ENCODE measurements at places on chromosomes 7 and 10.

DNA sequence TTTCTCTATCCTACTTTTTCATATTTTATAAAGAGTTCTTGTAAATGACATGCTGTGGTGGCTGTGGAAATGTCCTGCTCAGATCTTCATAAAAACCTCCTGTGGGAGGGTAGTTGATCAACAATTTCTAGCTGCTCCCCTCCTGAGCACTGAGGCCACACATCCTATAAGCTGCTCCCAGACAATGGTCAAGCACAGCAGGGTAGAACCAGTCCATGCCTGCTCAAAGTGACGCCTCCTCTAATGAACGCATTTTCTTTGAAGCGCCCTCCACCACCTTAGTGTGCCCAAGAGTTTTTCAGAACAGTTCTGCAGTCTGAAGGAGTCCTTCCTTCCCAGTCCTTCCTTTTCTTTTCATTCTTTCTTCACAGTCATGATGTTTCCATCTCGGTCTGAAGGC lies 298.6 kb upstream of the CACNA2D1 start:
- DNase-seq: no peak

DNA sequence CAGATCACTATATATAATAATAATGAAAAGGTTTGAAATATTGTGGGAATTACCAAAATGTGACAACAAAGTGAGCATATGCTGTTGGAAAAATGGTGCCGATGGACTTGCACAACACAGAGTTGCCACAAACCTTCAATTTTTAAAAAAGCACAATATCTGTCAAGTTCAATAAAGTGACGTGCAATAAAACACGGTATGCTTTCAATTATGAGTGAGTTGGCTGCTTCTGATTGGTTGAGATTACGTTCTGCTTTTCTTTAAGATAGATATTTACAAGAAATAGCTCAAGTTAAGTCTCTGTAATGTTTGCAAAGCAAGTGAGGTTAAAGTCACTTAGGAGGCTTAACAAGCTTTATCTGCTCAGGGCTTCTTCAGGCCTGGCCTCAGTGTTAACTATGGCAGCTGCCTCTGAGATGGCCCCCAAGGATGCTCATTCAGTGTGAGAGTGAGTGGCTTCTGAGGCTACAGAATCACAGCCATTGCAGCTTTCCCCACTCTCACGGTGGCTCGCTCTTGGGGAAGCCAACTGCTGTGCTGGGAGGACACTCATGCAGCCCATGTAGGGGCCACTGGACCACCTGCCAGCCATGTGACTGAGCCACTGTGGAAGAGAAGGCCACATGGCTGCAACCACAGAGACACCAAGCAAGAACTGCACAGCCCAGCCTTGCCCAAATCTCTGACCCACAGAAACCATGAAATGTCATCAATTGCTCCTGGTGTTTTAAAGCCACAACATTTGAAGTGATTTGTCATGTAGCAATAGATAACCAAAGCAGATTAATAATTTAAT lies 78.3 kb upstream of the TMEM72 start:
- DNase-seq: no peak

GRCh38 chr7:40753455-40753854 lies 618.6 kb downstream of the SUGCT start:
- DNase-seq: no peak

GRCh38 chr10:113345826-113346624 lies 206.8 kb upstream of the HABP2 start:
- DNase-seq: no peak

DNA sequence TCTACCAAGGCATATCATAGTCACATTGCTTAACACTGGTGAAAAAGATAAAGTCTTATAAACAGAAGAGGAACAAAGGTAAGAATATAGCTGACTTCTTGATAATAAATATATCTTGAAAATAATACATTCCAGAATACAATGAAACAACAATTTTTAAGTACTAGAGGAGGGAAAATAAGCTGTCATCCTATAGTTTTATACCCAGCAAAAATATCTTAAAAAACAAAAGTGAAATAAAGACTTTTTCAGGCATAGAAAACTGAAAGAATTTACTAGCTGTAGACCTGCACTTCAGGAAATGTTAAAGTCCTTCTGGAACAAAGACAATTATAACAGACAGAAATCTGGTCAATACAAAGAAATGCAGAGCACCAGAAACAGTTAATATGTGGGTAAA lies 21.4 kb upstream of the MACROH2A2 start:
- no peak for DNase-seq

- no peak for DNase-seq
These were observed 16.4 kb downstream of the SORCS3 start for GRCh38 chr10:104657457-104657856.

DNA sequence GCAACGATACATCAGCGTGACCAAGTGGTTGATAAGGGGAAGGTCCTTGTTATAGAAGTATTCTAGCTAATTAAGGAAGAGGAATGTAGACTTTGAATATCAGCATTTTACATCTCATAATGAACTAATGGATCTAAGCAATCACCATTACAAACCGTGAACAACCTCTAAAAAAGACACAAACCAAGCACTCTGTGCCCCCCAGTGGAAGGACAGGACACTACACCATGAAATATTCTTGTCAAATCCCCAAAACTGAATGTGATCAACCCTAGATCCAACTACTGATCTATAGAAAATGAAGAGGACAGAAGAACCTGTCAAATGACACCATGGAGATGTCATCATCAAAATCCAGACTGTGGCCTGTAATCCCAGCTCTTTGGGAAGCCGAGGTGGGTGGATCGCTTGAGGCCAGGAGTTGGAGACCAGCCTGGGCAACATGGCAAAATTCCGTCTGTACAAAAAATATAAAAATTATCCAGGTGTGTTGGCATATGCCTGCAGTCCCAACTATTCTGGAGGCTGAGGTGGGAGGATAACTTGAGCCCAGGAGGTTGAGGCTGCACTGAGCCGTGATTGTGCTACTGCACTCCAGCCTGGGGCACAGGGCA lies 111.3 kb upstream of the CARD11 start:
- no peak for DNase-seq

GRCh38 chr7:25968205-25968993 lies 183.6 kb upstream of the NFE2L3 start:
- peak; percentile 3 for DNase-seq

DNA sequence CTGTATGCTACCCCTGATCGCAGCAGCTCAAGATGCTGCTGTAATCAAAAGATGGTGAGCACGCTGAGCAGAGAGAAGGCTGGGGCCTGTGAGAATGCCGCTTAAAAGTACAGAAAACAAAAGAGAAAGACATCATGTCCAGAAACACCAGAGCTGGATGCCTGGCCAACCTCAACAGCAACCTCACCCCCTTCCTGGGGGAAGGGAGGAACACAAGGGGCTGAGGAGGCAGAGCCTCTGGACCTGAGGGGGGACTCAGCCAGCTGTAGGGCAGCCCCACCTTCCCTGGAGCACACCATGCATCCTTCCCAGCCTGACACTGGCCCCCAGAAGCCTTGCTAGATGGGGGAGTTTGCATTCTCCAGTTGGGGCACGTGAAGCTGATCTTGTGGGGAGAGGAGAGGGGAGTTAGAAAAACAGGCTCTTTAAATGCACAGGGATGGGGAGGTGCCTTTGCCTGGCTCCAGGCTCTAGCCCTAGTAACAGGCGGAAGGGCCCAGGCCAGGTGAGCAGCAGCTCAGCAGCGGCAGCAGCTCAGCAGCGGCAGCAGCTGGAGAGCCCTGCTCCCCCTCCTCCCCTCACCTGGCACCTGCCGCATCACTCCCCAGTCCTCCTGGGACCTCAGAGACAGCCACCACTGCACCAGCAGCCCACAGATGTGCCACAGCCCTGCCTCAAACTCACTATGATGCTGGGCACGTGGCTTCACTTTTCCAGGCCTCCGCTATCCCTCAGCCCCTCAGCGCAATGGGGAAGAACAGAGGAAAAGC lies 156.3 kb downstream of the NEURL1 start:
- no peak for DNase-seq

GRCh38 chr10:101287183-101287996 lies 58.1 kb upstream of the LBX1 start:
- DNase-seq: no peak

GRCh38 chr7:26265499-26266075 lies 26.1 kb upstream of the SNX10 start:
- no peak for DNase-seq

GRCh38 chr7:33024189-33024757 lies 38.3 kb downstream of the NT5C3A start:
- no peak for DNase-seq

GRCh38 chr7:131945313-131945911 lies 389.0 kb upstream of the PODXL start:
- DNase-seq: no peak

DNA sequence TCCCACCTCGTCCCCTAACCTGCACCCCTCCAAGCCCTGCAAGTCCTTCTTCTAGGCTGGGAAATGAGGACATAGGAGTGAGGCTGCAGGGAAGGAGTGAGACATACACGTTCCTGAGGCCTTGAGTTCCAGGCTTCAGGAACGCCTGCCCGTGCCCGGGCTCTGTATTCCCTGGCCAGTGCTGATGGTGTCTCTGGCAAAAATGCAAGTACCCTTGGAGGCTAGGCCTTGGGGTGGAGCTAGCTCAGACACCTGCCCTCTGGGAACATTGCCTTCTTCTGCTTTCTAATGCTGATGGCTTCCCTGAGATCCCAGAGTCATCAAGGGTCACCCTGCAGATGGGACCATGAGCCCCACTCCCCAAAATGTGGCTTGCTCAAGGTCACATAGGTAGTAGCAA lies 76.0 kb downstream of the GRK5 start:
- DNase-seq: no peak

DNA sequence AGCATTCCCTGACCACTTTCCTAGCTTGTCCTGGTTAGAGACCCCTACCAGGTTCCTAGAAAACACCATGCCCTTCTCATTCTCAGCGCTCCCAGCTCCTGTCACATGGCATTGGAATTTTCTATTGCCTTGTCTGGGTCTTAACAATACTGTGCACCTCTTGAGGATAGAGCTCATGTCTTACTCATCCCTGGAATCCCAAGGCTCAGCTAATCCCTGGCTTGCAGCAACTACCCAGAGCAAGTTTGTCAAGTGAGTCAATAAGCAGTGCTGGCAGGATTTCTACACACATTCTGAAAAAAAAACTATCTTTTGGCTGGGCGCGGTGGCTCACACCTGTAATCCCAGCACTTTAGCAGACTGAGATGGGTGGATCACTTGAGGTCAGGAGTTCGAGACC lies 11.7 kb upstream of the PRDX3 start:
- peak; percentile 19 for DNase-seq

DNA sequence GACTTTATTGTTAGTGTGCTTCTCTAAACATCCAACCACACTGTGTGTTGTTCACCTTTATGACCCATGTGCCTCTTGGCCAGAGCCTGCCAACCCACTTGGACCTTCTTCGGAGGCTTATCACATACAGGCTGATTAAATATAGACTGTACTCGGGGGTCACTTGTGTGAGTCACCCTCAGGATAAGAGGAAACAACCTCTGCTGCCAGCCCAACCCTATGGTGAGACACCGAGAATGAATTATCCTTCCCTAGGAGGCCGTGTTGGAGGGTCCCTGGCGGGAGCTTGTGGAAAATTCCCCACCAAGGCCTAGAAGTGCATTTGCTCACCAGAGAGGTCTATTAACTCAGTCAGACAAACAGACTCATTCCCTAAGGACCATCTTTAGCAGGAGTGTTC lies 63.0 kb downstream of the FAS start:
- no peak for DNase-seq

GRCh38 chr10:87538092-87539015 lies 33.7 kb downstream of the MINPP1 start:
- DNase-seq: no peak

DNA sequence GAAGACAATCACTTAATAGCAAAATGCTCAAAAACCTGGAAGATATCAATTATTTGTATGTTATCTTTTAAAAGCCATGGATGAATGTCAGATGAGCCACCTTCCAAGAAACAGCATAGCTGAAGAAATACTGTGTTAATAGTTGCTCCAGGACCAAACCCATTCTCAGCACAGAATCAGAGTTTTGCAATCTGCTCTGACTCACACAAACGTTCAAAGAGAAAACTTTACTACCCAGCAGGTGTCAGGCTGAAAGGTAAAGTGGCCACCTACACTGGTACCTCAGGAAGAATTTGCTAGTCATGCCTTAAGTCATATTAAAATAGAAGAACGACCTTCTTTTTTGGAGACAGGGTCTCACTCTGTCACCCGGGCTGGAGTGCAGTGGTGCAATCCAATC lies 526.5 kb downstream of the PARD3 start:
- DNase-seq: no peak

- no peak for DNase-seq
These were observed 90.2 kb downstream of the IPMK start for GRCh38 chr10:58177362-58177947.

DNA sequence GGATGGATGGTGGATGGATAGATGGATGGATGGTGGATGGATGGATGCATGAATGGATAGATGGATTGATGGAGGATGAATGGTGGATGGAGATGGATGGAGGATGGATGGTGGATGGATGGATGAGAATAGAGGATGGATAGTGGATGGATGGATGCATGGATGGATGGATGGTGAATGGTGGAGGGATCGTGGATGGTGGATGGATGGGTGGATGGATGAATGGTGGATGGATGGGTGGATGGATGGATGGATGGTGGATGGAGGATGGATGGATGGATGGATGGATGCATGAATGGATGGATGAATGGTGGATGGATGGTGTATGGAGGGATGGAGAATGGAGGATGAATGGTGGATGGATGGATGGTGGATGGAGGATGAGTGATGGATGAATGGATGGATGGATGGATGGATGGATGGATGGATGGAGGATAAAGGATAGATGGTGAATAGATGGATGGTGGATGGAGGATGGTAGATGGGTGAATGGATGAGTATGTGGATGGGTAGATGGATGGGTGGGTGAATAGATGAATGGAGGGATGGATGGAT lies 76.3 kb downstream of the PDGFA start:
- no peak for DNase-seq

GRCh38 chr10:12841826-12842225 lies 159.7 kb downstream of the CCDC3 start:
- no peak for DNase-seq

GRCh38 chr7:81150951-81151361 lies 232.1 kb upstream of the SEMA3C start:
- DNase-seq: no peak

GRCh38 chr10:108104551-108105156 lies 940.1 kb upstream of the SORCS1 start:
- DNase-seq: no peak

GRCh38 chr10:84227810-84228209 lies 2.5 kb upstream of the LRIT2 start:
- no peak for DNase-seq

GRCh38 chr7:116525298-116525912 lies 569 bp downstream of the CAV1 start:
- no peak for DNase-seq

GRCh38 chr7:132402096-132402495 lies 174.2 kb downstream of the PLXNA4 start:
- DNase-seq: no peak

DNA sequence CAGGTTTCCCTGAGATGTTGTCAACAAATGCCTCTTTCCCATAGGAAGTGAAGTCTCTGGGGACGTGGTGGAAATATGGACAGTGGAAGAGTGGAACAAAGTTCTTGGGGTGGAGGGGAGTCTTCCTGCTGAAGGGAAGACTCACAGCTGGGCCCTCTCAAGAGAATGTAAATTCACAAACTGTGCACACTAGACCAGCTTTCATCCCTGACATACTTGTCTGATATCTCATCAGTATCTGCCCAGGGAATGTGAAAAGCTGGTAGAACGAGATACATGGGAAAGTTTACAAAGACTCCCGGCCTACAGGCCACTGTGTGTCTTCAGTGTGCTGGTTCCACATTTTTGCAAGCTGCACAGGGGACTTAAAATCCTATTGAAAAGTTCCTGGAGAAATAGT lies 16.7 kb upstream of the CCDC3 start:
- no peak for DNase-seq
